Aorta (tissue), 5 donors: ENCODE measurements at places on chromosomes 5 and 9. TPM values are rescaled to one million over a fixed set of nuclear protein-coding genes. Genes with fewer than 3 reads are reported as not detected.
A peak's percentile ranks its signal among the peaks of the same experiment; 100 is the strongest.

GRCh38 chr5:65926276-65926783 lies at the start of gene ERBIN:
ERBIN (plus strand) TSS chr5:65926575; CDS start chr5:65992719, 66,144 bp downstream.
- no peaks in the 10 kb centered on the region for H3K36me3 ChIP-seq
- H3K4me3 ChIP-seq = peak within 1 kb of the TSS; percentile 95
- H3K27ac ChIP-seq = peak within 1 kb of the TSS; percentile 94
- H3K27me3 ChIP-seq = no peaks in the 10 kb centered on the region
- H3K4me1 ChIP-seq = no peaks in the 10 kb centered on the region
- peak; percentile 92 for DNase-seq

GRCh38 chr5:367358-368130 lies 46.0 kb downstream of the AHRR start:
- no peaks in the 10 kb centered on the region for H3K36me3 ChIP-seq
- peak; percentile 35 for DNase-seq
- H3K27me3 ChIP-seq = no peaks in the 10 kb centered on the region

DNA sequence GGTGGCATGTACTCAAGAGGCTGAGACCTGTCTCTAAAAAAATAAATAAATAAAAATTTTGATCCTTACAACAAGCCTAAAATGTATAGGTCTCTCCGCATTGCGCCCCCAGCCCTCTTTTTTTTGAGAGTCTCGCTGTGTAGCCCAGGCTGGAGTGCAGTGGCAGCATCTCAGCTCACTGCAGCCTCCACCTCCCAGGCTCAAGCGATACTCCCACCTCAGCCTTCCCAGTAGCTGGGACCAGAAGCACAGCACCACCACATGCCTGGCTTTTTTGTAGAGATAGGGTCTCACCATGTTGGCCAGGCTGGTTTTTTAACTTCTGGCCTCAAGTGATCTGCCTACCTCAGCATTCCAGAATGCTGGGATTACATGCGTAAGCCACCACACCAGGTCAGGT lies 2.2 kb upstream of the GARIN3 start:
- H3K27me3 ChIP-seq = no peaks in the 10 kb centered on the region
- no peak overlapping the region for H3K27ac ChIP-seq
- no peak overlapping the region for H3K4me3 ChIP-seq
- DNase-seq = no peak
- H3K36me3 ChIP-seq = no peaks in the 10 kb centered on the region
- H3K4me1 ChIP-seq = no peaks in the 10 kb centered on the region

GRCh38 chr5:72688916-72689315 lies 127.5 kb upstream of the TNPO1 start:
- H3K4me1 ChIP-seq = peaks cover 3% of the 10 kb centered on the region
- no peaks in the 10 kb centered on the region for H3K36me3 ChIP-seq
- no peaks in the 10 kb centered on the region for H3K27me3 ChIP-seq
- H3K27ac ChIP-seq = no peak overlapping the region

Gene PCDHA3
- 0.36 TPM for total RNA-seq

Gene HAVCR2
- total RNA-seq = 21.6 TPM

Gene PCDHGA2
- total RNA-seq = 10.6 TPM

DNA sequence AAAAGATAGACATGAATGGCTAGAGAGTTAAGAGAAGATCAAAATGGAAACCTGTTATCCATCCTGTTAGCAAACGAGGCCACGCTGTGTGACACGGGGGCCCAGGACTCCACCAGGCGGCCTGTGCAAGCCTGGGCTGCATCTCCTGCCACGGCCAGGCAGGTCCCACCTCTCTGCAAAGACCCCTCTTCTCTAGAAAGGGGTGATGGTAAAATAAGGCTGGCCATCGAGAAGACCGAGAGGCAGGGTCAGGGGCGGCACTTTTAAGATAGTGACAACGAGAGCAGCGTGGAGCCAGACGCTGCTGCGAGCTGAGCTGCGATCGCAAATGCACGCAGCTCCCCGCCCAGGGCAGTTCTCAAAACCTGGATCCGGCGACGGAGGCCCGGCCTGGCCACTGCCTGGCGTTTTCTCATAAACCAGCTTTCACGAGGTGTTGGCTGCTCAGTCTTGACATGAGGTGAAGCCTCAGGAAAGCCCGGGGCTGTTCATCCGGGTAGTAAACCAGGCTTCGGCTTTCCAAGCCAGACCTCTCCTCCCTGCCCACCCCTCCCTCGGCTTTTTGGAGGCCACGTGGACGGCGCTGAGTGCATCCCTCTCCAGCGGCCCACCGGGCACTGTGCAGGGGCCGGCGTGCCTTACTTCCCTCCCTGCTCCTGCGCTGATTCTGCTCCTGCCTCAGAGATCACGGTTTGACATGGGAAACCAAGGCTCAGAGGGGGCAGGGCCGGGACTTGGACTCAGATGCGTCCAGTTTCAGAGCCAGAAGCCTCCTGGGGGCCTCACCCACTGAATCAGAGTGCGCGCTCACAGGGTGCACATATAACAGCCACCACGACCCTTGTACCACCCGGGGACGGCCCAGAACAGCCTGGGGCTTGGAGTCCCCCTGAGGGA lies 151.6 kb upstream of the PHYKPL start:
- no peak overlapping the region for H3K4me3 ChIP-seq
- H3K27me3 ChIP-seq = no peaks in the 10 kb centered on the region
- no peak overlapping the region for H3K27ac ChIP-seq
- H3K36me3 ChIP-seq = no peaks in the 10 kb centered on the region

Gene PCDHA11
- total RNA-seq = 0.27 TPM

Gene RETREG1
- total RNA-seq = 9.7 TPM
